Fibroblast of pulmonary artery (primary cell): ENCODE measurements at places on chromosomes 3 and 15.

GRCh38 chr15:67433495-67434099 lies 87.3 kb upstream of the C15orf61 start:
- DNase-seq: peak; percentile 74

DNA sequence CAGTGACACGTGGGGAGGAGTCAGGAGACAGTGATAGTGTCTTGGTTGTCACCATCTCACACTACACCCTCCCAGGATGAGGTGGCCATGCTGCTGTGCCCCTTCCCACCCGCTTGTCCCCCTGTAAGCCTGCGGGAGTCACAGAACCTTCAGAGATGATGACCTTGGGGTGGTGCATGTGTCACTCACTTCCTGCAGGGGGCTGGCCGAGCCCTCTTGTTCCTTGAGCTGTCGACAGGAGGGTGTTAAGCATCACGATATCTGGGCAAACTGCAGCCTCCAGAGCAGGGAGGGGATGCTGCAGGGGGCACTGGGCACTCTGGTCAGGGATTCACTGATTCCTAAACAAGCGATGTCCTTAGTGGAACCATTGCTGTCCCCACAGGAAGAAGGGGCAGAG lies 27.7 kb downstream of the FAH start:
- DNase-seq: no peak

GRCh38 chr15:96403071-96403470 lies 72.6 kb downstream of the NR2F2 start:
- DNase-seq: no peak

GRCh38 chr3:178514401-178514800 lies 21.8 kb upstream of the KCNMB2 start:
- no peak for DNase-seq

DNA sequence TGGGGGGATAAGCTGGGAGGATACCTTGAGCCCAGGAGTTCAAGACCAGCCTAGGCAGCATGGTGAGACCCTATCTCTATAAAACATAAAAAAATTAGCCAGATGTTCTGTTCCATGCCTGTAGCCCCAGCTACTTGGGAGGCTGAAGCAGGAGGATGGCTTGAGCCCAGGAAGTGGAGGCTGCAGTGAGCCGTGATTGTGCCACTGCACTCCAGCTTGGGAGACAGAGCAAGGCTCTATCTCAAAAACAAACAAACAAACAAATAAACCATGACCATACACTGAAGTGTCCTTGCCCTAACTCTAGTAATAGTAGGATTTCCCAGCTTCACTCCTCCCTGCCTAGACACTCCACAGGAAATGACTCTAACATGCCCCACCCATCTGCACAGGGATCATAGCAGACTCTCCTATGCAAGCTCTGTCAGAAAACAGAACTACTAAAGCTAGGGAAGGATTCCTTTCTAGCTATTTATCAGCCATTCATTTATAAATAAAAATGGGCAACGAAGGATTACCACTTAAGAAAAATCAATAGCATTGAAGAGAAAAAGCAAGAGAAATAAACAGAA lies 4.6 kb downstream of the ERICH6 start:
- peak; percentile 66 for DNase-seq

DNA sequence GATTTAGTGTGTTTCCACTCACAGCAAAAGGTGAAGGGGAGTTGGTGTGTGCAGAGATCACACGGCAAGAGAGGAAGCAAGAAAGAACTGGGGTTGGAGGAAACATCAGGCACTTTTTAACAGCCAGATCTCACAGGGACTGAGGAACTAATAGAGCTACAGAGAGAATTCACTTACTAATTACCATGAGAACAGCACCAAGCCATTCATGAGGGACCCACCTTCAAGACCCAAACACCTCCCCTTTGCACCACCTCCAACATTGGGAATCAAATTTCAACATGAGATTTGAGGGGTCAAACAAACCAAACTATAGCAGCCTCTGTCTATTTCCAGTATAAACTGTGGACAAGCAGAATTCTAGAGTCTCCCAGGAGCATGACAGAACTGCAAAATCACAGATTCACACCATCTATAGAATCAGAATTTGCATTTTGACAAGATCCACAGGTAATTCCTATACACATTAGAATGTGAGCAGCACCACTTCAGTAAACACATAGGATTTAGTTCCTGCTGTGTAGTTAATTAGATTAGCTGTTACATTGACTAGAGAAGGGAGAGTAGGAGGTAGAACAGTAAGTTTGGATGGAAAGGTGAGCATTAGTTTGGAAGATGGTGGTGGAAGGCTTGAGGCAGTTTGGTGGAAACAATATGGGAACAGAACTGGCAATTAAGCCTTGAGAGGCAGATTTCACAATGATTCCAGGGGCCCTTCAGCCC lies 311.7 kb downstream of the NSUN3 start:
- no peak for DNase-seq

GRCh38 chr3:185423178-185423577 lies 60.2 kb downstream of the MAP3K13 start:
- peak; percentile 16 for DNase-seq

- DNase-seq: peak; percentile 56
These were observed at the start of gene ABCF3 for GRCh38 chr3:184186184-184186901. Gene ABCF3, plus strand, starts transcription at chr3:184186199. Its CDS starts 9 bp downstream, at chr3:184186208.

DNA sequence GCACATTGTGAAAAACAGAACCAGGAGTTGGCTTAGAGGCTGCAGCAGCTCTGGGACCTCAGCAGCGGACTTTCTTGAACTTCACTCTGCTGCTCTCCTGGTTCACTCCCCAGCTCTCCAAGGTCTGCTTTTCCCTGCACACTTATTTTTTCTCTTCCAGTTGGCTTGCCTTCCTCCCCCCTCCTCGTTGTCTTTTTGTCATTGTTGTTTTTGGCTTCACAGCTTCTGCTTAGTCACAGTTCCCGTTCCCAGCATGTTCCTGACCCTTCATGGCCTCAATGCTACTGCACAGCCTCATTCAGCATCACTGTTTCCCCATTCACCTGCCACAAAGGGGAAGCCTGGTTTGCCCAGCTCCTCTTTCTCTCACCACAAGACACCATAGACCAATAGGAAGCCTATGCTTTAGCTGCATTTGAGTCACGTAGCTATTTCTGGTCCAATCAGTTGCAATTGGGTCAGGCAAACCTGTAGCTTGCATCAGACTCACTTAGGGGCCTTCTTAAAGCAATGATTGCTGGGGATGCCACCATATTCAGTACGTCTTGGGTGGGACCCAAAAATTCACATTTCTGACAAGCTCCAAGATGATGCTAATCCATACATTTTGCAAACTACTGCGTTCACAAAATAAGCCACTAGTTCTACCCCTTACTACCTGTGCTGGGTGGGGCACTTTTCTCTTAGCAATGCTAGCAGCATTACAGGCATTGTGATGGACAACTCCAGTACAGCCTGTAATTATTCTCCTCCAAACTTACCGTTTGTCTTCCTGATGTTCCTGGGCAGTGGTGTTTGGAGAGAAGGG lies 7.8 kb upstream of the SUMF1 start:
- DNase-seq: peak; percentile 93

- DNase-seq: no peak
These were observed 177.5 kb downstream of the EPHA6 start for GRCh38 chr3:96991800-96992365.

- peak; percentile 71 for DNase-seq
These were observed 65.8 kb upstream of the ZBTB38 start for GRCh38 chr3:141302364-141303141.

- peak; percentile 61 for DNase-seq
These were observed 481.7 kb upstream of the TGFBR2 start for GRCh38 chr3:30124435-30125370.

DNA sequence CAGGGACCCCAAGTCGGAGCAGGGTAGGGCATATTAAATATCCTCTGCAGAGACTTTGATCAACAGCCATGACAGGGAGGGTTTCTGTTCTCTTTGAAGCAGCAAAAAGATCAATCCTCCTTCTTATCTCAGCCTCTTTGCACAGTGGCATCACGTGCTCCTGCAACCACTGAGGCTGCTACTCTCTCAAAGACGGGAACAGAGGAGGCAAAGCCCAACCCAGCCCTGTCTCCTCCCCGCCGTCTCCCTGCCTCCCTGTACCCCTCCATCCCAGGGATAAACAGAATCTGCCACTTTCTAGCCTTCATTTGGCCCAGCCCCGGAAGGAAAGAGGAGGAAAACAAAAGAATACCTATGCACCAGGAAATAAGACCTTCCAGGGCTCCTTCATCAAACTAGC lies 7.5 kb upstream of the TBC1D21 start:
- no peak for DNase-seq

DNA sequence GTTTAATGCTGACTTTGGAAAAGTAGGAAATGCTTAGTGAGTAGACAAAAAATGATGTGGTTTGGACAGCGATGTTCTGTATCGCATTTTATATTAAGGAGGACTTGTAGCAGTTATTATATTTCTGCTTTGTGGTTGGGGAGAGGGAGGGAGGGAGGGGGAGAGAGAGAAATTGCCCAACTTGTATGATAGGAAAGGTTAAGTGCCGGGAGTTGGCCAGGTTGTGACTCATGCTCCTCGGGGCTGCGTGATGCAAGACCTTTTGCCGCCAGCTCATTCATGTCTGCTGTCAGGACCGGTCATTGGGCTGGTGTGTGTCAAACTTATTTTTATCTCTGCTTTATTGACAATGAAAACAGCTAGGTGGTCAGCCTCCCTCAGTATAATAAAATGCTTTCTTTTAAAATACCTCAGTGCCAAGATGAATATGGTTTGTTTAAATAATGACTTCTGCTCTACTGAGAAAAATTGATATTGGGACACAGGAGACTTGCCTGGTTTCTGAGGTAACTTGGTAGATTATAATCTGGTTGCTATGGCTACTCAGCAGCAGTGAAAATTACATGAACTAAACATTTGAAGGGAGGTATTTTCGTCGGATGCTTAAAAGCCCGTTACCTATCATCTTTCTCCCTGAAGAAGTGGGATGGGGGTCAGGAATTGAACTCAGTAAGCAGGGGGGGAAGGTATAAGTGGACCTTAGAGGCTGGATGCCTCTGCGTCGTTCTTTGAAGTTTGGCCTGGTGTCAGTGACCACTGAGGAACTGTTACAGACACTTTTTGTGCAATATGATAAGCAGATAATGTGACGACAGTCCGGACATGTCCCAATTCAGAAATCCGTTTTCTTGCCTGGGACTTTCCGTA lies 90.7 kb downstream of the FNDC3B start:
- peak; percentile 99 for DNase-seq

DNA sequence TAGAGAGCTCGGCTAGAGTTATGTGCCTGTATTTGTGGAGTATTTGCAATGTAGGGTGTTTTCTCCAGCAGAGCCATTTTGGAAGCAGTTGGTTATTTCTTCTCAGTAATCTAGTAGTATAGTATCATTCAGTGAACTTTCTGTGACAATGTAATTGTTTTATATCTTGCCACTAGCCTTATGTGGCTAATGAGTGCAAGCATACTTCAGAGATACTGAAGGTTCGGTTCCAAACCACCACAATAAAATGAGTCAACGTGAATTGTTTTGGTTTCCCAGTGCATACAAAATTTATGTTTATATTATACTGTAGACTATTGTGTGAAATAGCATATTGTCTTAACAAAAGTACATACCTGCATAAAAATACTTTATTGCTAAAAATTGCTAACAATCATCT lies 286.9 kb upstream of the TBL1XR1 start:
- no peak for DNase-seq

GRCh38 chr3:146160321-146160963 lies 542 bp downstream of the PLOD2 start:
- peak; percentile 85 for DNase-seq

GRCh38 chr15:83444936-83445335 lies 2.2 kb upstream of the SH3GL3 start:
- DNase-seq: no peak

- DNase-seq: no peak
These were observed 60.4 kb downstream of the SPSB4 start for GRCh38 chr3:141111364-141112155.

- no peak for DNase-seq
These were observed 30.8 kb upstream of the ARF4 start for GRCh38 chr3:57627976-57628375.

GRCh38 chr3:61853912-61854311 lies 292.5 kb downstream of the PTPRG start:
- DNase-seq: no peak

DNA sequence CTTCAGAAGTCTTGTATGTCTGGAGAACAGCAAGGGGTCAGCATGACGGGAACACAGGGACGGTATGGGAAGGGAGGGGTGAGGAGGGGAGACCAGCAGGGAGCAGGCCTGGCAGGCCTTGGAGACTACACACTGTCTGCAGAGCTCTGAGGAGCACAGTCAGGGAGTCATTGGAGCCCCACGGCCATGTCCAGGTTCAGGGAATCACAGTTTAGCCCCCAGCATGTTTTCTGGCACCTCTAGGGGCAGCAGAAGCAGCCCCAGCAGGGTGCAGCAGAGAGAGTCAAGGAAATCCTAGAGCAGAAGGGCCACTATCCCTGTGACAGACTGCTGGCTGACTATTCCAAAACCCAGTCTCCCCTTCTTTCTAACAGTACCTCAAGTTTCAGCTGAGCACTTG lies 3.2 kb downstream of the LAMP3 start:
- no peak for DNase-seq

GRCh38 chr15:25054329-25054728 lies 99.5 kb downstream of the SNRPN start:
- no peak for DNase-seq

- DNase-seq: no peak
These were observed 117.1 kb upstream of the GOLIM4 start for GRCh38 chr3:168212664-168213285.

DNA sequence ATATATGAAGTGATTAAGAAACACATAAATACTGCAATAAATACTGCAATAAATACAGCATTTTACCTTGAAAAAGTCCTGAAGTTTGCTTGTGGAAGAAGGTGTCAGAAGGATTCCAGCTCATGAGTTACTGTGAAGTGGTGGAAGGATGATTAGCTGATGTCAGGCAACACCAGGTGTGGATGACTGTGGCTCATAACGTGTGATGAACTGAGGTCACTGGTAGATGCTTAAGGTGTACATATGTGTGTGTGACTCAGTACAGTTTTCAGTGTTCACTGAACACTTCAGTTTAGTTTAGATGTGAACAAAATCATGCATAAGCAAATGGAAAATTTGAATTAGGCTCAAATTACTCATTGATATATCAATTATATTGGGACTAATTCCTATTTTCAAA lies 1045.0 kb downstream of the NTRK3 start:
- DNase-seq: no peak

- DNase-seq: no peak
These were observed 83.0 kb downstream of the CBLB start for GRCh38 chr3:105785803-105786202.

DNA sequence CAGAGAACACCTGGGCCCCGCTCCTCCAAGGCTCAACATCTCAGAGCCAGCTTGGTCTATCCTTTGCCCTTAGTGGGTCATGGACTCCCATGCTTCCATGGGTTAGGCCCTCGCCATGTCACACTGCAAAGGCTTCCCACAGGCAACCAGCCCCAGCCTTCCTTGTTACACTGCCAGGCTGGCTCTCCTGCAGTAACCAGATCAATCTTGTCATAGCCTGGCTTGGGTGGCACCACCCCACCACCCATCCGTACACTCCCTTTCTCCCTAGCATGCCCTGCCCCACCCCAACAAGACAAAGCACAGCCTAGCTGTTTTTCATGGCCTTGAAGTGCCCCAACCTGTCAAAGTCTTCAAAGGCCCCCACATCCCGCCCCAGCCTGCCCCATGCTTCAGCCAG lies 30.5 kb downstream of the CA12 start:
- DNase-seq: no peak

- peak; percentile 56 for DNase-seq
These were observed 38.0 kb downstream of the TMEM41A start for GRCh38 chr3:185460719-185461350.

GRCh38 chr3:187150599-187150998 lies 11.3 kb upstream of the RPL39L start:
- no peak for DNase-seq

GRCh38 chr3:156359368-156359767 lies 195.5 kb downstream of the SSR3 start:
- no peak for DNase-seq
